ENCODE measurements at places on chromosomes 7 and 10. TPM values are rescaled to one million over a fixed set of nuclear protein-coding genes. Genes with fewer than 3 reads are reported as not detected.

The IGFBP1 gene
- polyA plus RNA-seq, result not detected

The OR2A42 gene
- polyA plus RNA-seq, result 0.01 TPM

The FKBP6 gene
- not detected for polyA plus RNA-seq

The PDE6C gene
- polyA plus RNA-seq, result not detected

The UCMA gene
- not detected for polyA plus RNA-seq

- no peaks in the 10 kb centered on the region for H3K36me3 ChIP-seq
- DNase-seq, result peak; percentile 66
- no peaks in the 10 kb centered on the region for H3K27me3 ChIP-seq
- H3K4me3 ChIP-seq, result peak overlapping the region; percentile 65
- H3K27ac ChIP-seq, result peak overlapping the region; percentile 57
These were observed 881 bp downstream of the C10orf67 start for GRCh38 chr10:23343591-23344240.

DNA sequence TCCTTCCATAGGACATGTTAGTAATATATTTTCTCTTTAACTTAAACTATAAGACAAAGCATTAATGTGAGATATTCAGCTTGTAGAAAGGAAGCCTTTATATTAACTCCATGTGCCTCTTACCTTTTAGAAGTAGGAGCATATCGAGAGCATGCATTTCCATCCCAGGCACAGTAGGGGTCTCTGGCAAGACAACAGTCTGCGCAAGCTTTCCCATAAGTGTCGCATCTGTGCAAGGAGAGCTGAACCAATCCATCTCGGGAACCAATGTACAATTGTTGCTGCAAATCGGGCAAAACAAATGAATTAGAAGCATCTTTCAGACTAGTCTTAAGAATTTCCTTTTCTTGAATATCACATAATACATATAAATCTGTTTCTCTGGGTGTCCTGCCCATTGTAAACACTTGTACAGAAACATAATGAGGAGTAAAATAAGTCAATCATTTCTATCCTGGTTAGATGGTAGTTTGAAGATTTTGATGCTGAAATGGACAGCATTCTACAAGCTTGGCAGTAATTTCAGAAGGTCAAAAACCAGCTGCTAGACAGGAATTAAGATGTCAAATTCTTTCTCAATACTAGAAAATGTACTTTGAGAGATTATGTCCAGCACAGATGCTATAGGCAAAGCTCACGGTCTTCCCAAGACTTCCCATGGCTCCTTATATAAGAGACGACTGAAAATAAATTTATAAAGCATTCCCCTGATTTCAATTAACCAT is 171.8 kb downstream of the SEMA3D start:
- H3K4me1 ChIP-seq, result no peaks in the 10 kb centered on the region
- no peak overlapping the region for H3K4me3 ChIP-seq
- DNase-seq, result no peak
- H3K27ac ChIP-seq, result no peak overlapping the region
- no peaks in the 10 kb centered on the region for H3K27me3 ChIP-seq
- no peaks in the 10 kb centered on the region for H3K36me3 ChIP-seq

- H3K36me3 ChIP-seq, result no peaks in the 10 kb centered on the region
- H3K4me1 ChIP-seq, result no peaks in the 10 kb centered on the region
- no peaks in the 10 kb centered on the region for H3K27me3 ChIP-seq
- no peak for DNase-seq
- H3K27ac ChIP-seq, result no peak overlapping the region
These were observed 204.3 kb downstream of the DGKB start for GRCh38 chr7:14698239-14698638.

GRCh38 chr10:9362721-9363120 is 1308.2 kb downstream of the GATA3 start:
- no peak for DNase-seq
- H3K36me3 ChIP-seq, result no peaks in the 10 kb centered on the region
- no peak overlapping the region for H3K4me3 ChIP-seq
- no peaks in the 10 kb centered on the region for H3K27me3 ChIP-seq
- H3K4me1 ChIP-seq, result no peaks in the 10 kb centered on the region

GRCh38 chr10:126770809-126771208 is 100.3 kb upstream of the C10orf90 start:
- H3K36me3 ChIP-seq, result no peaks in the 10 kb centered on the region
- no peaks in the 10 kb centered on the region for H3K27me3 ChIP-seq
- no peak overlapping the region for H3K4me3 ChIP-seq
- H3K4me1 ChIP-seq, result no peaks in the 10 kb centered on the region

DNA sequence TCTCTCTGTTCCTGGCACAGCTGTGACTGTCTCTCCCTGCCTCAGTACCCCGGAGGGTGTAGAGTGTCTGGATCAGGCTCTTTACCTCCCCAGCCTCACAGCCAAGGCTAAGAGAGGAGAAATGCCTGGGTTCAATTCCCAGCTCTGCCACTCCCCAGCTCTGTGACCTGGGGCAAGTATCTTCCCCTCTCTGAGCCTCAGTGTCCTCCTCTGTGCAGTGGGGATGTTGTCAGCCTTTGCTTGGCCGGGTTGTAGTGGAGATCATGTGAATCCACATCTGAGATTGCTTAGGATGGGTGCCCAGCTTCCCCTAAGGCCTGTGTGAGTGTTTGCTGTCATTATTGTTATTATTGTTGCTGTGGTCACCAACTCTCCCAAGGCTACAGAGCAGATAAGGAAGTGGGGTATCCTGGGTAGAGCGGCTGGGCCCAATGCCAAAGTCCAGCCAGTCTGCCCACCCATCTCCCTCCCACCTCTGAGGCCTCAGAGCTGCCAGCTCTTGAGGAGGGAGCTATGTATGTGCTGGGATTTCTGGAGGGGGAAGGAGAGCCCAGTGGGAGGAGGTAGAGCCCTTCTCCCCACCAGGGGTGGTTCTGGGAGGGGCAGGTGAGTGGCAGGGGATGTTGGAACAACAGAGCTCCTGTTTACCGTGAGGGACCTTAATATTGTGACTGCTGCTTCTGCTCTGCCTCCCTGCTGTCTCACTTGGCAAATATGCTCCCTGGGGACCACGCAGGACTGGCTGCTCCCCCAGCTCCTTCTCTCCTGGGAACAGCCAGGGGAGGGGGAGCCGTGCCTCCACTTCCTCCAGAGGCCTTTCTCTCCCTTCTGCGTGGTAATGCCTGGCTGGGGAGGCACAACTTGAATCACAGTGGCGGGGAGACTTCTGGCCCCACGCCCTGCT is 170.5 kb downstream of the RPS24 start:
- H3K27ac ChIP-seq, result no peak overlapping the region
- no peaks in the 10 kb centered on the region for H3K36me3 ChIP-seq
- peaks cover 5% of the 10 kb centered on the region for H3K4me1 ChIP-seq
- H3K4me3 ChIP-seq, result no peak overlapping the region

DNA sequence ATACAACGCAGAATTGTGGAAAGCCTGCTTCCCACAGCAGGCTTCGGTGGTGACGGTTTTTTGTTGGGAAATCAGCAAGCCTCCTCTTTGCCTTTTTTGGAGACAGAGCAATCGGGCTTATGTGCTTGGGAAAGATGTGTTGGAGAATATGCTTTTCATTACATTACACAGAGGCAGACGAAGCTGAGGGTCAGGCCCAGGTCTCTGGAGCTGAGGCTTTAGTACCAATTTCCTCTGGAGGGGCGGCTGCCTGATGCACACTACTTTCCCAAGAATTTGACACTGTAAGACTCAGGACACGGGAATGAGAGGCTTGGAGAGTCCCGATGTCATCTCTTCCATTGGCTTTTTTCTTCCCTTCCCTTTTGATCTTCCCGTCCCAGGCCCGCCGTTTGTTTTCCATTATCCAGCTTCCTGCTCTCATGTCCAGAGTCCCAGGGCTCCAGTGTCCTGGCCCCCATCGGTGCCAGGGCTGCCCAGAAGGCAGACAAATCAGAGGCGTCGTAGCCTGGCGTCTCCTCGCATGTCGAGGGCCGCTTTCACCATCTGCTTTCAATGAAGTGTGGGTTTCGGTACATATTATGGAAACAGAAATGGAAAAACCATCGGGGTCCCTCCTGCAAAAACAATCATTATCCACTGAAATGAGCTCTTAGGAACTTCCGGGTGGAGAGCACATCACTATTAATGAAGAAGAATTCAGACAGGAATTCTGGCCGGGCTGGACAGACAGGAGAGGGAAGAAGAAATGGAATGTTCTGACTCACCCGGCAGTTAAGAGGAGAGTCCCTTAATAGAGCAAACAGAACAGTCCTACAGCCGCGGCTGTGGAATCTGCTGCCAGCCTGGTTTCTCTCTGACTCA is 123.0 kb upstream of the JCAD start:
- no peak overlapping the region for H3K4me3 ChIP-seq
- DNase-seq, result no peak
- no peaks in the 10 kb centered on the region for H3K27me3 ChIP-seq
- H3K27ac ChIP-seq, result no peak overlapping the region
- H3K4me1 ChIP-seq, result peaks cover 19% of the 10 kb centered on the region

- H3K4me3 ChIP-seq, result no peak overlapping the region
- H3K27me3 ChIP-seq, result peaks cover 3% of the 10 kb centered on the region
- no peaks in the 10 kb centered on the region for H3K36me3 ChIP-seq
- DNase-seq, result peak; percentile 55
These were observed 60.4 kb upstream of the FAM20C start for GRCh38 chr7:131781-132482.

Data from heart right ventricle (tissue), 16 donors.